ENCODE measurements at places on chromosomes 12 and 14. TPM values are rescaled to one million over a fixed set of nuclear protein-coding genes. Genes with fewer than 3 reads are reported as not detected.
A peak's percentile ranks its signal among the peaks of the same experiment; 100 is the strongest.

Gene PTHLH
- total RNA-seq: 0.25 TPM

Gene TBC1D30
- total RNA-seq: 0.50 TPM

Gene MUCL1
- total RNA-seq: not detected

Gene SERPINA5
- total RNA-seq: 1.2 TPM

Gene CIT
- total RNA-seq: 2.0 TPM

Gene GARIN6
- not detected for total RNA-seq

Gene TMEM253
- not detected for total RNA-seq

Gene STAT2
- 34.6 TPM for total RNA-seq

Gene PAPLN
- total RNA-seq: 0.79 TPM

DNA sequence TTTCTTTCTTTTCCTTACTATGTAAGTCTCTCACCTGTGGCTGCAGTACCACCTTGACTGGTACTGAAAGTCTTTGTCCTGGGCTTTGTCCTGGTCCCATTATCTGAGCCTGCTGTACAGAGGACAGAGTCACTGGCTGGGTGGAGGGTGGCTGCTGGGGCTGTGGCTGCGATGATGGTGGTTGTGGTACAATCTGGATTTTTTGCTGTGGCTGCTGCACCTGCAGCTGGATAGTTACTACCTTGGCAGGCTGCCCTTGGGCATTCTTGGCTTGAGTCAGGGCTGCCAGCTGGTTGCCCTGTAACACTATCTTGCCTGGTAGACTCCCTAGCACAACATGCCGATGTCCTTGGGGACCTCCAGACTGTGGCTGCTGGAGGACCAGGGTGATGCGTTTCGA lies 27.0 kb downstream of the CHD8 start:
- DNase-seq: peak; percentile 34

DNA sequence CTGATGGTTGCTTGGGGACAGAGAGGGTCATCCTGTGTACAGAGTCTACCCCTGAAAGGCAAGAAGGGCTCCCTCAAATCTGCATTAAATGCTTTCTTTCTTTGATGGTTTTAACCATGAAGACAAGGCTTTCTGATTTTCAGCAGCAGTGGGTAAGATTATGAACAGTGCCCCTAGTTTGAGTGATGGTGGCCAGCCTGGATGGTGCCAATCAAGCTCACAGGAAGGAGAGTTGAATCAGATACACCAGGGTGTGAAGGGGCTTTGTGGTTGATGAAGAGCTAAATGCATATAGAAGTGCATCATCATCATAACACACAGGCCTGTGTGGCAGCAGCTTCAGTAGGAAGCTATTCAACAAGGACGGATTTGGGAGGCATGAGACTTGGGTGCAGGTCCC lies 5.7 kb downstream of the KRT85 start:
- DNase-seq: no peak

DNA sequence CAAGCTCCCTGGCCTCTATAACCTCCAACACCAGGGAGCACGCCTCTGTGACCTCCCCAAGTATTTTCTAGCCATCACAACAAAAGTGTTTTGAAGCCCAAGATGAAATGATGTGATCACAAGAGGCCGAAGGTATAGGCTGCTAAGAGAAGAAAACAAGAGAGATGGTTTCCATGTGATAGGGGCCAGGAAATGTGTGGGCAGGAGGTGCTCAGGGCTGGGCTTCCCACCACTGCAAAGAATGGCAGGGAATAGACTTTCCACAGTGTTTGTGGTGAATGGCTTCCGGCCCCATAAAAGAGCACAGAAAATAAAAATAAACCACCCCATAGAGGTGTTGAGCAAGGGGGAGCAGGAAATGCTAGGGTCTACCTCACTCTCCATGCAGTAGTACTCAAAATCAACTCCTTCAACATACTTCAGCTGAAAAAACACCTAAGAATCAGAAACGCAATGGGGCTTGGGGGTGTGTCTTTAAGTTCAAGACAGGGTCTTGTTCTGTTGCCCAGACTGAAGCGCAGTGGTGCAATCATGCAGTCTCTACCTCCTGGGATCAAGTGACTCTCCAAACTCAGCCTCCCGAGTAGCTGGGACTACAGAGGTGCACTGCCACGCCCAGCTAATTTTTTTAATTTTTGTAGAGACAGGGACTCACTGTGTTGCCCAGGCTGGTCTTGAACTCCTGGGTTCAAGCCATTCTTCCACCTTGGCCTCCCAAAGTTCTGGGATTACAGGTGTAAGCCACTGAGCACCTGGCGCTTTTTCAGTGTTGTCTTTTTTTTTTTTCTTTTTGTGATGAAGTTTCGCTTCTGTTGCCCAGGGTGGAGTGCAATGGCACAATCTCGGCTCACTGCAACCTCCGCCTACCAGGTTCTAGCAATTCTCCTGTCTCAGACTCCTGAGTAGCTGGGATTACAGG lies 27.1 kb downstream of the DAD1 start:
- no peak for DNase-seq

DNA sequence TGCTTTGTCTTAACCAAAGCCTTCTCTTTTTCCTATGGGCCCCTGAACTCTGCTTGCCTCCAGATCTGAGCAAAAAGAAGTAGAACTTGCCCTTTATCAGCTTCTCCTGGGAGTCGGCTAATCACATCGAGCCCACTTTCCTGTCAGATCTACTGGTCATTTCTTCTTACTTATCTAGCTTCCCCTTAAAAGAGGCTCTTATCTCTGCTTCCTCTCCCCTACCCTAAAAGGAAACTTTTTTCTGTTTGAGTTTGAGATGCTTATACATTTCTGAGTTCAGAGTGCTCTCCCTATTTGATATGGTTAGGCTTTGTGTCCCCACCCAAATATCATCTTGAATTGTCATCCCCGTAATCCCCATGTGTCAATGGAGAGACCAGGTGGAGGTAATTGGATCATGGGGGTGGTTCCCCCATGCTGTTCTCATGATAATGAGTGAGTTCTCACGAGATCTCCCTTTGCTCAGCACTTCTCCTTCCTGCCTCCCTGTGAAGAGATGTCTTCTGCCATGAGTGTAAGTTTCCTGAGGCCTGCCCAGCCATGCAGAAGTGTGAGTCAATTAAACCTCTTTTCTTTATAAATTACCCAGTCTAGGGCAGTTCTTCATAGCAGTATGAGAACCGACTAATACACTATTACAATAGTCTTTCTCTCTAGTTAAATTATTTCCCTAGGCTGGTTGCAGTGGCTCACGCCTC lies 114.7 kb upstream of the AMN1 start:
- DNase-seq: no peak

DNA sequence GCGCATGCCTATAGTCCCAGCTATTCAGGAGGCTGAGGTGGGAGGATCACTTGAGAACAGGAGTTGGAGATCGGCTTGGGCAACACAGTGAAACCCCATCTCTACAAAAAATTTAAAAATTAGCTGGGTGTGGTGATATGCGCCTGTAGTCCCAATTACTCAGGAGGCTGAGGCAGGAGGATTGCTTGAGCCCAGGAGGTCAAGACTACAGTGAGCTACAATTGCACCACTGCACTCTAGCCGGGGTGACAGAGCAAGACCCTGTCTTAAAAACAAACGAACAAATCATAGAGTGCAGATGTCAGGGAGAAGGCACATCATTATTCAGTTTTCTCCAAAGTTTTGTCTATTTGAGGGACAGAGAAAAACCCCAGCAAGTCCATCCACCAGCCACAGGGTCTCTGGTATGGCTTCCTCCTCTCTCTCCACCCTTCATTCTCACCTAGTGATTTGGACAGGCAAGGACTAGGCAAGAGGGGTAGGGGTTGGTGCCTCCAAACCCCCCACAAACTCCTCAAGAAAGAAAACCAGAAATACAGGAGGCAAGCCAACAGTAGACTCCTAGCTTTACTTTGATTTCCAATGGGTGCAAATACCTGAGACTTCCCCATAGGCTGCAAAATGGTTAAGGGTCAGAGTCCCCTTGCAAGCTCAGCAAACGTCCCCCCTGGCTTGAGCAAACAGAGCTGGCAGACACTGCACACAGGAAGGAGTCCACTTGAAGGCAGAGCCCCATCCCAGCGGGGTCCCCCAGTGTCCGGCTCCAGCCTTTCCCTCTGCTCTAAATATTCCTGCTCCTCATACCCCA lies 26.5 kb upstream of the RPLP0 start:
- DNase-seq: no peak

- peak; percentile 73 for DNase-seq
Observed at GRCh38 chr12:2752676-2753371, 41.9 kb upstream of the FKBP4 start.

GRCh38 chr12:82857276-82857675 lies 170.6 kb downstream of the TMTC2 start:
- no peak for DNase-seq

DNA sequence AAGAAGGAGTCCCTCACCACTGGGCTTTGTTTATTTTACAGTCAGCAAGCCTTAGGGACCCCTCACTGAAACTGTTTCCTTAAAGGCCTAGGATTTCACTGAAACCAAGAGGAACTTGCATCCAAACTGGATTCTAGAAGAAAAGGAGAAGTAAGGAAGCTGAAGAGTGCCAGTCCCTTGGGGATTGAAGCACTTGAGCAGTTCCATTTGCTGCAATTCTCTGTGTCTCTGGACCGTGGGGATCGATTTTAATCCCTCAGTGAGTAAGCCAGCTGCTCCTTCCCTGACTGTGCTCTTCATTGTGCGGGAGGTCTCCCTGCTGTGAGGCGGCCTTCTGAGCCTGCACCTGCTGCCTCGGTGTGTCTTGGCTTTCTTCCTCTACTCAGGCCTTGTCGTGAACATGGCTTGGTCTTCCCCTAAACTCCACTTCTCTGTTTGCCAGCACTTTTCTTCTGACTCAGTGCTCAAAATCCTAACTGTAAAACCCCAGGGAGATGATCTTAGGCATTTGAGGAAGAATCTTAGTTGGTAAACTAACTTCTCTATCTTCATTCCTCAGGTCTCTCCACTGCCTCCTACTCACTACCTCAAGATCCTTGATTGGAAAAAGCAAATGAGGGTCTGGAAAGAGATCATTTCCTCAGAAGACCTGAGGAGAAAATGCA lies 132.6 kb downstream of the SLC38A6 start:
- DNase-seq: no peak

DNA sequence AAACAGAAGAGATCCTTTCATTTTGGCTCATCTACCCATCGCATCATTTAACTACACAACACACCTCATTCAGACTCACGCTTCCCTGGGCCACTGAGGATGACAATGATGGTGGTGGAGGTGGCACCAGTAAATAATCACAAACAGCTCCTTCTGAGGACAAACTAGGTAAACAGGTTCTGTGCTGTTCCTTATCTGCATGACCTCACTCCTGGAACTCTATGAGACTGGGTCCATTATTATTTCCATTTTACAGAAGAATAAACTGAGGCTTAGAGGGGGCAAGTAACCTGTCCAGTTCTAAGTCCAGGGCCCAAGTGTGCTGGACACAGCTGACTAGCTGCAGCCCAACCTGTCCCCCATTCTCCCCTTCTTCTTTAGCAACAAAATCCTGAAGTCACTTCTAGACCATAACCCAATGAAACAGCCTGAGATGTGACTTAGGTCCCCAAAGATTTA lies 50.4 kb downstream of the ITPK1 start:
- DNase-seq: no peak

DNA sequence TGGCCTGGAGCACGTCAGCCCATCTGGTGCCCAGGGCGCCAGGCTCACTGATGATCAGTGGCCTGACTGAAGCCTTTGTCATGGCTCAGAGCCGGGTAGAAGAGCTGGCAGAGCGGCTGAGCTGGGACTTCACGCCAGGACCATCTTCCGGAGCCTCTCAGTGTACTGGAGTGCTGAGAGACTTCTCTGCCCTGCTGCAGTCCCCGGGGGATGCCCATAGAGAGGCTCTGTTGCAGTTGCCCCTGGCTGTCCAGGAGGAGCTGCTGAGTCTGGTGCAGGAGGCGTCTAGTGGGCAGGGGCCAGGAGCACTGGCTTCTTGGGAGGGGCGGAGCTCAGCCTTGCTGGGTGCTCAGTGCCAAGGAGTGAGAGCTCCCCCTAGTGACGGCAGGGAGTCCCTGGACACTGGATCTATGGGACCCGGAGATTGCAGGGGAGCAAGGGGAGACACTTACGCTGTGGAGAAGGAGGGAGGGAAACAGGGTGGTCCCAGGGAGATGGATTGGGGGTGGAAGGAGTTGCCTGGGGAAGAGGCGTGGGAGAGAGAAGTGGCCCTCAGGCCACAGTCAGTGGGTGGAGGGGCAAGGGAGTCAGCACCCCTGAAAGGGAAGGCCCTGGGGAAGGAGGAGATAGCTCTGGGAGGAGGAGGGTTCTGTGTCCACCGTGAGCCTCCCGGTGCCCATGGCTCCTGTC lies 2.0 kb downstream of the KHNYN start:
- peak; percentile 95 for DNase-seq

- DNase-seq: no peak
Observed at GRCh38 chr12:6377667-6377994, 2.3 kb upstream of the SCNN1A start.

GRCh38 chr12:30448038-30448437 lies 247.6 kb downstream of the IPO8 start:
- no peak for DNase-seq

GRCh38 chr12:10661338-10661737 lies 12.5 kb downstream of the STYK1 start:
- DNase-seq: no peak

- DNase-seq: no peak
Observed at GRCh38 chr12:94756789-94757188, 106.4 kb upstream of the TMCC3 start.

GRCh38 chr12:12521044-12521485 lies 41.6 kb downstream of the DUSP16 start:
- DNase-seq: no peak

- no peak for DNase-seq
Observed at GRCh38 chr14:95134304-95134933, 22.9 kb downstream of the DICER1 start.

- DNase-seq: no peak
Observed at GRCh38 chr12:132131229-132131628, 12.9 kb downstream of the DDX51 start.

GRCh38 chr12:69553628-69554248 lies 31.5 kb upstream of the CCT2 start:
- DNase-seq: no peak

GRCh38 chr12:115008929-115009328 lies 325.0 kb upstream of the TBX3 start:
- no peak for DNase-seq

DNA sequence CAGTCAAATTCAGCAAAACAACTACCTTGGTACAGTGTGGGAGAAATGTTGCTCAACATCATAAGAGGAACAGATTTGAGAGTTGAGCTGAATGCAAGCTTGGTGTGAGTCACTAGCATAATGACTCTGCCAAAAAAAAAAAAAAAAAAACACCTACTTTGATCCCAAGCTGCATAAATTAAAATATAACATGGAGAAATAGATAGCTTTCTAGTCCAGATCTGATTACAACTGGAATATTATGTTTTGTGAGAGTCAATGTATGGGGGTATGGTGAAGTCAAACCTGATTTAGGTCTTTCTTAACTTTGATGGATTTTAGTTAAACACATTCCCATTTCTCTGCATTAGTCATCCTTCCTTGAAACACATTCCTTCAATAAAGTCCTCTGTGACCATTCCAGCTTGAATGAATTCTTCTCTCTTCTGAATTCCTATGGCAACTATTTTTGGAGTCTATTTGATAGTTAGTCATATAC lies 188.1 kb downstream of the SLC5A8 start:
- DNase-seq: no peak
